ENCODE measurements at places on chromosomes 16 and 17.

DNA sequence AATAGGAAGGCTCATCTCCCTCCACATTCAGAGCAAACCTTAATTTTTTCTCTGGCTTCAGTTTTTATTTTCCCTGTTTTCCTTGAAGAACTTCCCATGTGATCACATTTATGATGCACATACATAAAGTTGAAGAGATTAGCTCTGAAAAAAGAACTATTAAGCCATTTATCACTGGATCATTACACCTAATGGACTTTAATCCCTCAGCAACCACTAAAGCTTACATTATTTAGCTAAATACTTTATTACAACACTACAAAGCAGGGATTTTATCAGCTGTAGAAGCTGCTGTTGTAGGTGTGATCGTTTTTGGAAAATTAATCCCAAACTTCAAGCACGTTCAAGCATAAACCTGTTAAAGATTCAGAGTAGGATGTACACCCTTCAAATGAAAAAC, 21.1 kb downstream of the SMYD4 start:
- DNase-seq, result no peak

- DNase-seq, result peak; percentile 57
Observed at GRCh38 chr17:78865682-78866390, 25.2 kb upstream of the USP36 start.

DNA sequence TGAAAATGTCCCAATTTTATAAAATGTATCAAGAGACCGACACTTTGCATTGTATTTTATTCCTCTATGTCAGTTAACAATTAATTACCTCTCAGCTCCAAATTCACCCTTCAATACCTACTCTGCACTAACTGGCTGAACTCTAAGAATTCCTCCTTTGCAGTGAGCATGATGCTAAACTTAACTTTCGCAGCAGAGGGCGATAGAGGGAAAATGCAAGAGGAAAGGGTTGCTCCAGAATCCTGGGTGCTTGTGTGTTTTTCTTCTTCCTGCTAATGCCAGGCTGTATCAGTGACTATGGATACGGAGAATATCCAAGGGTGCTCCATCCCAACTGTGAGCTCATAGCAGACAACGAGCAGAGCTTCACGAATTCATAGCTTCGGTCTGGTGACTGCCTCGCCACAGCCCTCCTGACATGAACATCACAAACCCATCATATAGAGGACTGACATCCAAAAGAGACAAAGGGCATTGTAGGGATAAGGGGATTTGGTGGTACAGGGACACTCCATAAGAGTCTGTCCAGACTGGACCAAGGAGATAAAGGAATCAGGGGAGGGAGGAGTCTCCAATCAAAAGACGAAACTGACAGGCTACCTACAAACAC, 172.9 kb downstream of the STX8 start:
- DNase-seq, result peak; percentile 30

GRCh38 chr16:57616876-57617275, 11.6 kb upstream of the ADGRG1 start:
- no peak for DNase-seq

DNA sequence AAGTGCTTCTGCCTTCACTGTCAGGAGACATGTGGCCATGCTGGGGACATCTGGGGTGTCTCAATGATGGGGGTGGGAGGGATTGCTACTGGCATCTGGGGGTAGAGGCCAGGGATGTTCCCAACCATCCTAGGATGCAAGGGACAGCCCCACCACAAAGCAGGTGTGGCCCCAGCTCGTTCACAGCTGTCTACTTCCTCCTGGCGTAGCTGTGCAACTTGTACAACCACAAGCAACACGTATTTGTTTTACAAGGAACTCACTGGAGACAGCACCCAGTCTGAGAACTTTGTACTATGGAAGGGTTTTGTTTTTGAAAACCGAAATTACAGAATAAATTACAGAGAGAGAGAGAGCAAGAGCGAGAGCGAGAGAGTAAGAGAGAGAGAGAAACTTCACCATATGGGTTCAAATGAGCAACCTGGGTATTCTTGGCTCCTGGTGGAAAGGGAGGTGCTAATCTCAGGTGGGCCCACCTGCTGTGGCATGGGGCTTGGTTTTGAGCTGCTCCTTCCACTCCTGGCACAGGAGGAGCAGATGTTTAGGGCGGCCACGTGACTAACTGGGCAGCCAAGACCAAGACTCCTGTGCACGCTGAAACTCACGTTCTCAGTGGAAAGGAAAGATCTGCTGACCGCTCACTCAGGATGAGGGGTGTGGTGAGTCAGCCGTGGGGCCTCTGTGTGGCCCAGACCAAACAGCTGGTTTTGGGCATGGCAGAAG, 17.5 kb upstream of the TNFRSF13B start:
- DNase-seq, result no peak

DNA sequence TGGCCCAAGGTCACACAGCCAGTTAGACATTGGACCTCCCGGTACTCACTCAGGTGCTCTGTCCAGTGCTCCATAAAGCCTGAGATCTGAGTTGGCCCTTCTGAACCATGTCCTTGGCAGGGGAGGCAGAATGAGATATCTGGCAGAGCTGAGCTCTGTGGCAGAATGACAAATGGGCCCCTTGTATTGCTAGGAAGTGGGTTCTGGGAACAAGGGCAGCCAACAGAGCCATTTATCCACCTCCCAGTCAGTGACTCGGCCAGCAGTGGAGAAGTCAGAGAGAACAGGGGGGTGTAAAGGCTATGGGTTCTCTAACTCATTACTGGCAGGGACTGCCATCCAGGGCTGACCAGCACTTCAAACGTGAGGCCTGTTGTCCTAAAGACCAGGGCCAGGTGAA, 117.1 kb upstream of the NLRP1 start:
- DNase-seq, result no peak

DNA sequence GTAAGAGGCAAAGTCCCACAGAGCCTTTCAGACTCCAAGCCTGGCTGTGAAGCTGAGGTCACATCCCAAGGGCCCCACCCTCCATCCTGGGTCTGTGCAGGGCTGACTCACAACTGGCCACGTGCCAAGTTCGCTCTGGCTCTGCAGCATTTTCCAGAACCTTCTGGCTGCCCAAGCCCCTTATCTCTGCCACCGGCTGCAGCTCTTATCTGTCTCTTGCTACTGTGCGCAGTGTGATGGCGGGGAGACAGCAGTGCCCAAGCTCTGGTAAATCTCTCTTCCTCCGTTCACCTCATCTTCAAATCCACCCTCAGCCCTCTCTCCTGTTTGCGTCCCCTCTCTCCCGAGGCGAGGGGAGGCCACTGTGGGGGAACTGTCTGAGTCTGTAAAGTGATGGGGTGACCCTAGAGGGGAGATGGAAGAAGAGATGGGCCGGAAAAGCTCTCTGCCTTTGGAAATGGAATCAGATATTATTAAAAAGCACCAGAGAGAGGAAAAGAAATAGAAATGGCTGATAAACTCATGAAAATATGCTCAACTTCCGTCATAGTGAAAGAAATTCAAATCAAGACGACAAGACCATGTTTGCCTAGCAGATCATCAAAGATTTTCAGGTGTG, 162.7 kb upstream of the CDC42EP4 start:
- DNase-seq, result no peak

GRCh38 chr17:40452216-40452787, 9.1 kb downstream of the IGFBP4 start:
- DNase-seq, result no peak

DNA sequence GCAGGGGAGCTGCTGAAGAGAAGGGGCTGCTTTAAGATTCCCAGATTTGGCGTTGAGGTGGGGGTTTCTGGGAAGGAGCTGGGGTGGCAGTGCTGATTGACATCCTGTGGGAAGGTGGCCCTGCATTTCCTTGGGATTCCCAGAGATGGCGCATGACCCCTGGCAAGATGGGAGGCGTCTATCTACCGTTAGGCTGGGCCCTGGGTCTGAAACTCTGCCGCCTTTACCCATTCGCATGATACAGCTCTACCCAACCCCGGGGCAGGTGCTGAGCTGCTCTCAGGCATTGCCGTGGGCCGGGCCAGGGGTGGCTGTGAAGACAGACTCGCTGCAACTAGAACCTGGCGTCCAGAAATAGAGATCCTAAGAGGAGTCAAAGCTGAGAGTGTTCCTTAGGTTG, 9.9 kb upstream of the MVD start:
- DNase-seq, result no peak

DNA sequence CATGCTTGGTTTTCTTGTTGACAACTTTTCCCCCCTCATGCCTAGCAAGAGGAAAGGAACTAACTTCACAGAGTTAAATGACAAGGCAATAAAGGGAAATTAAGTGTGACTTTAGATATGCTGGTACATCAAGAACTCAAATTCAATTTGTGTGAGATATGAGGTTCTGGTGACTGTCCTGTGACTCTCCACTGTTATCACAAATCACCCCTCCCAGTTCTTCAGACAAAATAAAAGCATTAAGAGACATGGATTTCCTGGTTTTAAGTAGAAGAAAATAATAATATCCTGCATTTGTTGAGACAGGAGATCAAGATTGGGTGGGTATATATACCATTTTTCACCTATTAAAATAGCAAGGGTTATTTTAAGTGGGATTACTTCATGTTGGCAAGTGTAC, 46.2 kb downstream of the SNTB2 start:
- DNase-seq, result no peak

GRCh38 chr16:23121024-23121423, 28.2 kb downstream of the USP31 start:
- no peak for DNase-seq

DNA sequence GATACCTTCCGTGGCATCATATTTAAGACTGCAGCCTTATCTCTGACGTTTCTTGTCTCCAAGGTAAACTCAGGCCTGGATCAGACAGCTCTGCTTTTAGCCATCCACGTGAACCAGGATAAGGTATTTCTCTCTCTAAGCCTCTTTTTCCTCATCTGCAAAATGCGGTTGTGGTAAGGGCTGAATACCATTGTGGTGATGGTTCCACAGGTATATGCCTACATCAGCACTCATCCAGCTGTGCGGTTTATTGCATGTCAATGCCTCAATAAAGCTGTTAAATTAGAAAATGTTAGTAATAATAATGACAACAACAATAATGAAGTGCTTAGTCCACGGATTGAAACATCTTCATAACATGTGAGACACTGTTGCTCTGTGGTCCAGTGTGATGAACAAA, 104.4 kb downstream of the GRIN2A start:
- DNase-seq, result no peak

- DNase-seq, result no peak
Observed at GRCh38 chr17:73349138-73349537, 37.3 kb upstream of the CDC42EP4 start.

- DNase-seq, result no peak
Observed at GRCh38 chr16:1378087-1378803, 26.5 kb downstream of the GNPTG start.

DNA sequence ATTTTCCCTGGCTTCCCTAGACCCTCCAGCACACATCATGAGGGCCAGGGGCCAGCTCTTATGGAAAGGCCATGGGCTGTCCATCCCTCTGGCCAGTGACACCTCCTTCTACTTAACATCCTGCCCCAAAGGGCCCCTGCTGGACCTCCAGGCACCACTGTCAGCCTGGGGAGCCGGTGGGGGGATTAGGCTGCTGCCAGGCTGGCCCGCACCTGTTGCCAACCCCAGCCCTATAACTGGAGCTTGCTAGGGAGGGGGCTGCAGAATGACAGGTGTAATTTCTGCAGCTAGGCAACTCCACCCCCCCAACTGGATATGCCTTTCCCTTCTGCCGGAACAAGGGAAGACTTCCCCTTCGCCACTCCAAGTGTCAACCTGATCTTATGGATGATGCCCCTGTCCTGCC, 12.5 kb downstream of the RARA start:
- no peak for DNase-seq

GRCh38 chr17:69454051-69454450, 39.6 kb downstream of the MAP2K6 start:
- no peak for DNase-seq

DNA sequence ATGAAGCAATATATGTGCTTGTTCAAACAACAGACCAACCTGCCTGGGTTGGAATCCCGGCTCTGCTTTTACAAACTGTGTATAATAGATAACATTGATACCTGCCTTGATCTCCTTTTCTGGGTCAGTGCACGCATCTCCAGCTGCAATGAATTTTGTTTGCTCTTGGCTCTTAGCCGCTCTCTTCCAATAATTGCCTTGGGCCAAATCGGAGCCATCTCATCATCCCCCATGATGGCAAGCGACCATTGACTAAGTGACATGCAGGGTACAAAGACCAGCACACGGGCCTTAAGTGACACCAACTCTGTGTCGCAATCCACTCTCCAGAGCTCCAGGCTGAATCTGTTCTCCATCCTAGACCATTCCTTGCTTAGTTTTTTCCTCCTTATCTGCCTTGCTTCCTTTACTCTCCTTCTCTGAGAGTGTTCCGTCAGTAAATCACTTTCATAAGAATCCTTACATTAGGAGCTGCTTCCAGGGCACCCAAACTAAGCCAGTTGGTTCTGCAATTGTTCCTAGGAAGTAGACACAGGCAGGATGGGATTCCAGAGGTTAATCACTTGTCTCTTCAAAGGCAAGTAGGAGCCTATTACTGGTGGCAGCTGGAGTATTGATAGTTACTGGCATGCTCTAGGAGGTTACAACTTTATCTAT, 134.2 kb downstream of the ABCA8 start:
- DNase-seq, result no peak

DNA sequence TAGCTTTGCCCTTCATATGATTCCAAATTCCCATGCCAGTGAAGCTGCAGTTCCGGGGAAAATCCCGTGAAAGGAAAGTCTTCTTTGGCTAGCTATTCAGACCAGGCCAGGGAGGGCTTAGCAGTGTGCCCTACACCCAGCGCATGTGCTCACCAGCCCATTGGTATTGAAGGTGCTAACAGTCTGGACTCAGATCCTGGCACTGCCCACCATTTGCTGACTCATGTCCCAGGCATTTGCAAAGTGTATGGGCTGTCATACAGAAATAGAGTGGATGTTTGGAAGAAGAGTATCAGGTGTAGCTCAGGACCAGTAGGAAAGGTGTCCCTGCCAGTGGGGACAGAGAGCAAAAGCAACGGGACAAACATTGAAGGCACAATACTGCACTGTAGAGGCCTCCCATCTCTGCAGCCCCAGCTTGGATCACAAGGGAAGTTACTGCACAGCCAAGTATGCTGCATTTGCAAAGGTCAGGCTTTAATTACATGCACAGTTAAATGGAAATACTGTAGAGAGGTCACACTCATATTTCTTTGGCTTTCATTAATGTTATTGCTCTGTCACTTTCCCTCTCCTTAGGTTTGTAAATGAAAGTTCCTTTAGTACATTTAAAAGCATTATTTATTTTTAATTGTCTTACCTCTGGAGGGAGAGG, 220.0 kb downstream of the IRX3 start:
- no peak for DNase-seq

GRCh38 chr16:11356573-11357331, 11.5 kb downstream of the RMI2 start:
- DNase-seq, result peak; percentile 16

Data from NCI-H1694 (cell line).